Stomach (tissue), 19 donors: ENCODE measurements at places on chromosomes 6 and 20. TPM values are rescaled to one million over a fixed set of nuclear protein-coding genes. Genes with fewer than 3 reads are reported as not detected.
A peak's percentile ranks its signal among the peaks of the same experiment; 100 is the strongest.

Gene SLC16A10
- total RNA-seq = 4.9 TPM

Gene HDGFL1
- total RNA-seq = not detected

GRCh38 chr6:55212156-55212555 is 37.8 kb downstream of the HCRTR2 start:
- no peaks in the 10 kb centered on the region for H3K36me3 ChIP-seq
- H3K27me3 ChIP-seq = no peaks in the 10 kb centered on the region
- no peaks in the 10 kb centered on the region for H3K4me1 ChIP-seq
- H3K4me3 ChIP-seq = no peak overlapping the region

DNA sequence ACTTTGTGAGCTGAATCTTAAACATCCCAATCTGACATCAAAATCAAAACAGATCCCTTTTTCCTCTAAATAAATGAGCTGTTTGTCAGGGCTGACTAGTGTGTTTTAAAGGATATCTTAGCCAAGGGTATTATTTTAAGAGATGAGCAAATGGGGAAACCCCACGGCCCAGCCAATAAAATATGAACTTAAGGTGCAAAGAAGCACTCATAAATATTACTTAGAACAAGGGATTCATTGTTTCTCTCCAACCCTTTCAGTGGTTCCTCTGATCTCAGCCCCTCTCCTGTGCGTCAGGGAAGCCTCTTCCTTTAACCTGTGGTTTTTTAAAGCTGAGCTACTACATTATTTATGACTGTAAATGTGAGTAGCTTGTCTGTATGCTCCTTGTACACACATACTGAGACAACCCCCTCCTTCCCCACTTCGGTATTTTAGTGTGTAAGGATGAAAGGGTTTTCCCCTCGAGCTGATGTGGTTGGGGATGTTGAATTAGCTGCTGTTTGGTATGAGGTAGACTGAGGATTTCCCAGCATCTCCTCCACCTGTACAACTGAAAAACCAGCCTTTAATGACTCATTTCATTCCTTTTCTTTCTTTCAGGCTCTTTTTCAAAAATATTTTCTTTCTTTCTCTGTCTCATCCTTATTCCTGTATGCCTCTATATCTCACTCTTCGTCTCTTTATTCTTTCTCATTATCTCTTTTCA is 6.5 kb downstream of the BMP5 start:
- H3K36me3 ChIP-seq = no peaks in the 10 kb centered on the region
- peak; percentile 6 for DNase-seq
- no peaks in the 10 kb centered on the region for H3K27me3 ChIP-seq
- no peak overlapping the region for H3K4me3 ChIP-seq

Gene FAM209B
- total RNA-seq = not detected

- DNase-seq = no peak
- no peak overlapping the region for H3K27ac ChIP-seq
- H3K27me3 ChIP-seq = no peaks in the 10 kb centered on the region
- H3K4me1 ChIP-seq = no peaks in the 10 kb centered on the region
- no peaks in the 10 kb centered on the region for H3K36me3 ChIP-seq
- H3K4me3 ChIP-seq = no peak overlapping the region
Measured at GRCh38 chr6:88975369-88975768, 12.0 kb upstream of the RNGTT start.

Gene GPR6
- not detected for total RNA-seq

Gene DEFB132
- not detected for total RNA-seq

DNA sequence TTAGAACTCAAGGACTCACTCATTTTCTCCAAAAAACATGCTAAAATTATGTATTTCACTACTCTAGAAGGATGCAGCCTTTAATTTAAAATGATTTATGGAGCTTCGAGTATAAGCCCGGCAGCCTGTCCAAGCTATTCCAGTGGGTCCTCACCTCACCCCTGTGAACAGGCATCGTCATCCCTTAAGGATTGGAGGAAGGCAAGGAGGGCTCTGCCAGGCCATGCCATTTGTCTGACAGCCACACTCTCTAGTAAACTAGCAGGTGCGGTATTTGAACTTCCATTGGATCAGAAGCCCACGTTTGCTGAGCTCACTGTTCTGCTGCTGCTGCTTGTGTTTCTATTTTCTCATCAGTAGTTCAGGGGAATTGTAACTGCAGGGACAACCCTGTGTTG is 39.8 kb upstream of the NAA20 start:
- DNase-seq = no peak
- peak overlapping the region; percentile 53 for H3K4me3 ChIP-seq
- no peaks in the 10 kb centered on the region for H3K36me3 ChIP-seq
- H3K4me1 ChIP-seq = peaks cover 90% of the 10 kb centered on the region
- H3K27me3 ChIP-seq = no peaks in the 10 kb centered on the region

GRCh38 chr6:68975064-68975463 is 340.0 kb downstream of the ADGRB3 start:
- no peaks in the 10 kb centered on the region for H3K36me3 ChIP-seq
- no peaks in the 10 kb centered on the region for H3K4me1 ChIP-seq
- no peak overlapping the region for H3K4me3 ChIP-seq
- H3K27me3 ChIP-seq = no peaks in the 10 kb centered on the region
- H3K27ac ChIP-seq = no peak overlapping the region

GRCh38 chr6:39221779-39222641 is 7.3 kb downstream of the KCNK5 start:
- peaks cover 86% of the 10 kb centered on the region for H3K4me1 ChIP-seq
- H3K4me3 ChIP-seq = no peak overlapping the region
- no peak overlapping the region for H3K27ac ChIP-seq

GRCh38 chr6:15521582-15521981 is 141.2 kb downstream of the DTNBP1 start:
- peaks cover 17% of the 10 kb centered on the region for H3K4me1 ChIP-seq
- H3K36me3 ChIP-seq = peaks cover 92% of the 10 kb centered on the region
- peak; percentile 32 for DNase-seq
- no peaks in the 10 kb centered on the region for H3K27me3 ChIP-seq
- H3K4me3 ChIP-seq = no peak overlapping the region

Gene NOL4L
- 29.0 TPM for total RNA-seq

Gene ARG1
- not detected for total RNA-seq

DNA sequence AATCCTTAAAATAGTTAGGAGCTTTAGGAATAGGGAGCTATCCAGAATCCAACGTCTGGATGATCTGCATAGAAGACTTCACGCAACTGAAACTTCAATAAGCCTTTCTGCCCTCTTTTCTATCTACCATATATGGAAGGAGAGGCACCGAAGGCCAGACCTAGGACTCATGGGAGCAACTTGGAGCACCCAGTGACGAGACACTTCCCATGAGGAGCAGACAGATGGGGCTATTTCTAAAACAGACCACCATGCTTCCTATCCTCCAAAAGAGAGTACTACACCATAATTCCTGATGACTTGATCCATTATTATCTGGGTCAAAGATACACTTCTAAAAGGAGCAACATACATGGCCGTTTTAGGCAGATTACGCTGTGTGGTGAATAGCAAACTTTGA is 6.0 kb downstream of the RPP40 start:
- H3K27me3 ChIP-seq = no peaks in the 10 kb centered on the region

Gene RIPOR3
- 61.1 TPM for total RNA-seq

Gene FOXS1
- not detected for total RNA-seq

DNA sequence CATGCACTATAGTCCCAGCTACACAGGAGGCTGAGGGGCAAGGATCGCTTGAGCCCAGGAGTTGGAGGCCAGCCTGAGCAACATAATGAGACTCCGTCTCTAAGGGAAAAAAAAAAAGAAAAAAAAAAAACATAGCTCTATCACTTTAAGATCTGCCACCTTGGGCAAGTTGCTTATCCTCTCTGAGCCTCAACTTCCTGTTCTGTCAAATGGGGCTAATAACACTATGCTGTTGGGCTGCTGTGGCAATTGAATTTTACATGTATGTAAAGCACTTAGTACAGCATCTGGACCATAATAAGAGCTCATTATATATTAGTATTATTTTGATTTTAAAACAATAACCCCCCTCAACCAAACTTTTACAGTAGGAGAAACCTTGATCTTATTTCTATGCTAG is 141.5 kb downstream of the ATXN1 start:
- DNase-seq = no peak
- no peaks in the 10 kb centered on the region for H3K27me3 ChIP-seq
- H3K4me1 ChIP-seq = peaks cover 13% of the 10 kb centered on the region
- H3K4me3 ChIP-seq = no peak overlapping the region

Gene PAK5
- not detected for total RNA-seq

GRCh38 chr6:121223212-121223611 is 111.1 kb downstream of the TBC1D32 start:
- no peak overlapping the region for H3K4me3 ChIP-seq
- DNase-seq = no peak
- H3K4me1 ChIP-seq = no peaks in the 10 kb centered on the region
- no peak overlapping the region for H3K27ac ChIP-seq
- H3K36me3 ChIP-seq = no peaks in the 10 kb centered on the region

DNA sequence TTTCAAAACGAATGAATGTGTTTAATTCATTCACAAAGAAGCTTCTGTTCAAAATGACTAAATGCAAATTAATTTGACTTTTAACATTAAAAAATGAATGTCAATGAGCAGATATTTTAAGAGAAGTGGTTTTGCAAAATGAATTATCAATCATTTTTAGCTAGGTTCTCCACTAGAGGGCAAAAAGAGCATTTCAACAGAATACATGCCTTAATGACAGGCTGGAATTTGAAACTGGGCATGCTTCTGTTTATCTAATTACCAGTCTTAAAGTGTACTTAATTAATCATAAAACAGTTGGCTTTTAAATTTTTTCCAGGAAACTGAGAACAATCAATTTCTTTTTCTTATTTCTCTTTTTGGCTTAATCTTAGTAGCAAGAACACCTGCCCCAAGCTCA is 63.8 kb upstream of the TINAG start:
- no peak overlapping the region for H3K4me3 ChIP-seq
- H3K27ac ChIP-seq = no peak overlapping the region
- H3K4me1 ChIP-seq = no peaks in the 10 kb centered on the region
- DNase-seq = no peak
- no peaks in the 10 kb centered on the region for H3K36me3 ChIP-seq

GRCh38 chr6:169094552-169094950 is 159.1 kb downstream of the THBS2 start:
- H3K4me3 ChIP-seq = no peak overlapping the region
- H3K27ac ChIP-seq = no peak overlapping the region
- H3K4me1 ChIP-seq = no peaks in the 10 kb centered on the region

DNA sequence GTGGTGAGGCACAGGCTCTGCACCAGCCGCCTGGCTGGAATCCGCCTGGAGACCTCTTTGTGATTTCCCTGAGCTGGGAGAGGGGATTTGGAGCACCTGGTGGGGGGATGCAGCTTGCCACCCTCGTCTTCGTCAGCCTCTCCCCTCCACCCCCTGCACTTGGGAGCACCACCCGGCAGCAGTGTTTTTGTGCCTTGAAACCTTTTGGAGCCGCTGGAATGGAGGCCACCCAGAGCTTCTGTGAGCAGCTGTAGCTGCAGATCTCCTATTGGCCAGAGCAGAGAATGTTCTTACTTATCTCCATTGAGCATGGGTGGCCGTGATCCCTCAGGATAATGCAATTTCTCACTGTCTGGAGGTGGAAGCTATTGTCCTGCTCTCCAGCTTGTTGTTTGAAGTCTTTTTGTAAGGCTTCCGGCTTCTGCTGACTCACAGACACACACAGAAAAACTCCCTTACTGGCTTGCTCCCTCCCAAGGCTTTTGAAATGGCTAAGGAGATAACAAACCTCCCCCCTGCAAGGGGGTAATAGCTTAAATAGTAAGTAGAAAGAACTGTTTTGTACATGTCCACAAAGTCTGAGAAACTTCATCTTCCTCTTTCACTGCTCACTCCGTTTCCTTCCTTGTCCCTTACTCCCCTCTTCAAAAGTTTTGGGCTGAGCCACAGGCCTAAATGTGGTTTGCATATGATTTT is 271.2 kb downstream of the PRL start:
- DNase-seq = peak; percentile 73
- no peak overlapping the region for H3K27ac ChIP-seq
- no peaks in the 10 kb centered on the region for H3K27me3 ChIP-seq
- H3K4me1 ChIP-seq = no peaks in the 10 kb centered on the region
- no peaks in the 10 kb centered on the region for H3K36me3 ChIP-seq

Gene PAX1
- not detected for total RNA-seq

DNA sequence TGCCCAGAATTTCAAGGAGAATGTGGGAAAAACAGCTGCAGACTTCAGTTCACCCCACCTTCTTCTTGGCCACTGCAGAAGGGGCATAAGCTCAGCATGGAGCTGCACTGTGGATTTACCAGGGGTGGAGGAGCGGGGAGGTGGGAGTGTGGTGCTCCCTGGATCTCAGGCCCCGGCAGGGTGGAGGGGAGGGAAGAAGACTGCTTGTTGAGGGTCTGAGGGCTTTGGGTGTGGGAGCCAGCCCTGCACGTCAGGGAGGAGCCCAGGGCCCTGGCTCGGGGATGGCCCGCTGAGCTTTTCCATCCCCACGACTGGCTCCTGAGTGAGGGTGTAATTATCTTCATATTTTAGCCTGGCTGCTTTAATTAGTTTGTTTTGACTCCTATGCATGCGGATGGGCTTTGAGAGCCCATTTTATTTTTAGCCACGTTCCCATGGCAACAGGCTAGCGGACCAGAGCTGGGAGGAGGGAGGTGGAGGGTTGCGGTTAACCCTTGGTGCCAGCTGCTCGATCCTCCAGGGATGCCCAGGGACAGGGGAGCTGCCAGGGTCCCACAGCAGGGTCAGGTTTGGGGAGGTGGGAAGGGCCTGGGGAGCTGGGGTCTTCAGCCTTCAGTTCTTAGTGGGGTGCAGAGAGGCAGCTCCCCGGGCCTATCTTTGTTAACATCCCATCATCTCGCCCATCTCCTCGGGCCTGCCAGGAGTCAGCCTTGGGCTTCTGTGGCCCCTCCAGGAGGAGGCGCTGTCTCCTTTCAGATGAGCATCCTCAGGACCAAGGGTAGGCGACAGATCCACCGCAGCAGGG is 68.2 kb downstream of the RAB44 start:
- no peak overlapping the region for H3K4me3 ChIP-seq
- DNase-seq = peak; percentile 87
- no peak overlapping the region for H3K27ac ChIP-seq
- H3K36me3 ChIP-seq = no peaks in the 10 kb centered on the region
- peaks cover 16% of the 10 kb centered on the region for H3K4me1 ChIP-seq

Gene B4GALT5
- total RNA-seq = 40.0 TPM

- peaks cover 25% of the 10 kb centered on the region for H3K4me1 ChIP-seq
- no peak overlapping the region for H3K4me3 ChIP-seq
- no peaks in the 10 kb centered on the region for H3K27me3 ChIP-seq
Measured at GRCh38 chr20:48282591-48283228, 497.4 kb upstream of the SULF2 start.

GRCh38 chr6:166621114-166621540 is 5.9 kb downstream of the RPS6KA2 start:
- peak; percentile 62 for DNase-seq
- no peaks in the 10 kb centered on the region for H3K27me3 ChIP-seq
- H3K4me3 ChIP-seq = no peak overlapping the region
- H3K4me1 ChIP-seq = peaks cover 72% of the 10 kb centered on the region

DNA sequence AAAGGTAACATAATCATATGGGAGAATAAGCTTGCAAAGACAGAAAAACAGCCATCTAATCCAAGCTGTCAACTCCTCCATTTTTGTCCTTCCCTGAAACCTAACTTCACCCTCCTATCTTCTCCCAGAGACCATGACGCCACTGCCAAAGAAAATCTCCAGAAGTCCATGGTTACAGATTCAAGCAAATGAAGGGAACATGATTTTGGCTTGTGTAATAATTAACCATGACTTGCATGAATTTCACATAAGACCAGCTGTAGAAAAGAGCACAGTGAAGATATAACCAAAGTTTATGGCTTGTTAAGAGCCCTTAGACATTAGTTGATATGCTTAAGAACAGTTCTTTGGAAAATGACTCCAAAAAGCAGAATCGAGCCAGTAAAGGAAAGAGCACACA is 342.1 kb upstream of the NRSN1 start:
- no peak for DNase-seq
- H3K4me1 ChIP-seq = no peaks in the 10 kb centered on the region
- no peak overlapping the region for H3K27ac ChIP-seq
- H3K27me3 ChIP-seq = no peaks in the 10 kb centered on the region
